ELF-1 (cell line): ENCODE measurements at places on chromosomes 11 and 22.
A peak's percentile ranks its signal among the peaks of the same experiment; 100 is the strongest.

DNA sequence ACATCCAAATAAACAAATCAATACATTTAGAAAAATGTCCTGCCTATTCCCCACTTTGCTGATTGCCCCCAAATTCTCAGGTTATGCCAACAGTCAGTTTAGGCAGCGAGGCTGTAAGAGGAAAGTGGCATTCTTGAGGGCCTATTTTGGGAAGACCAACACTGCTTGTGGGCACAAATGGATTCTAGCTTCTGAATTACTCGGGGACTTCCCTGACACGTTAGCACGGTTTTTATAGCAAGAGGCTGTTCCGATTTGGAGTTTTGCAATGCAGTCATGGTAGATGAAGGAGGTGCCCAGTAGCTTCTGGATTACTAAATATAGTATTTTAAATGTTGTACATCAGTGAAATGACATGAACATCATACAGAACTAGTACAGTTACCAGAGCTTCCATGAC lies 13.1 kb downstream of the RCN1 start:
- no peak for DNase-seq

GRCh38 chr22:47547881-47548650 lies 785.6 kb downstream of the TBC1D22A start:
- DNase-seq, result no peak

GRCh38 chr22:19753090-19753842 lies 7.3 kb upstream of the TBX1 start:
- DNase-seq, result peak; percentile 56

DNA sequence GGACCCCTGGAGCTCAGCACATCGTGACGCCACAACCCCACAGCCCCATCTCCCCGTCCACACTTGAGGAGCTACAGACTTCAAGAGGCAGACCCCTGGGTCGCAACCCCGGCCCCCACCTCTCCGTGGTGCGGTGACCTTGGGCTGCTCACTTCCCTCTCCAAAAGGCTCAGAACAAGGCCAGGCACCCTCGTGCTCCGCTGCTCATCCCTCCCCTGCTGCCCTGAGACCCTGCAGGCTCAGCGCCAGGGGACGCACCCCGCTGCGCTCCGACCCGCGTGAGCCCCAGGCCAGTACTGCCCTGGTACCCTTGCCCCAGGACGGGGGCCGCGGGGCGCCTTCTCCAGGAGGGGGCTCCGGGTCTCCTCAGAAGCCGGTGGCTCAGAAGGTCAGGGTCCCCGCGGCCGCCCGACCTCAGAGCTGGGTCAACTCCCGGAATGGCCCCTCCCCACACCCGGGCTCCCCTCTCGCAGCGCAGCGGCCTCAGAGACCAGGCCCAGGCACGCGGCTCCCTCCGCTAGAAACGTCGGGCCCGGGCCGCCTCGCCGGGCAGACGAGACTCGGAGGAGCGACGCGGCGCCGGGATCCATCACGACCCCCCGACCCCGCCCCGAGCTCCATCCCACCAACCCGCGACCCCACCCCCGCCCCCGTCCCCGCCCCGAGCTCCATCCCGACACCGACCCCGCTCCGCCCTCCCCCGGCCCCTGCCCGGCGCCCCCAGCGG lies 563 bp downstream of the GATD1 start:
- DNase-seq, result peak; percentile 71
